ENCODE measurements at places on chromosomes 3 and 15. TPM values are rescaled to one million over a fixed set of nuclear protein-coding genes. Genes with fewer than 3 reads are reported as not detected.

The TM2D3 gene
- total RNA-seq, result 41.8 TPM

The FHIT gene
- 1.5 TPM for total RNA-seq

The PLSCR5 gene
- total RNA-seq, result not detected

The LRRC31 gene
- not detected for total RNA-seq

Measured in fibroblast of the aortic adventitia (primary cell).